ENCODE measurements at places on chromosomes 7 and 10.

DNA sequence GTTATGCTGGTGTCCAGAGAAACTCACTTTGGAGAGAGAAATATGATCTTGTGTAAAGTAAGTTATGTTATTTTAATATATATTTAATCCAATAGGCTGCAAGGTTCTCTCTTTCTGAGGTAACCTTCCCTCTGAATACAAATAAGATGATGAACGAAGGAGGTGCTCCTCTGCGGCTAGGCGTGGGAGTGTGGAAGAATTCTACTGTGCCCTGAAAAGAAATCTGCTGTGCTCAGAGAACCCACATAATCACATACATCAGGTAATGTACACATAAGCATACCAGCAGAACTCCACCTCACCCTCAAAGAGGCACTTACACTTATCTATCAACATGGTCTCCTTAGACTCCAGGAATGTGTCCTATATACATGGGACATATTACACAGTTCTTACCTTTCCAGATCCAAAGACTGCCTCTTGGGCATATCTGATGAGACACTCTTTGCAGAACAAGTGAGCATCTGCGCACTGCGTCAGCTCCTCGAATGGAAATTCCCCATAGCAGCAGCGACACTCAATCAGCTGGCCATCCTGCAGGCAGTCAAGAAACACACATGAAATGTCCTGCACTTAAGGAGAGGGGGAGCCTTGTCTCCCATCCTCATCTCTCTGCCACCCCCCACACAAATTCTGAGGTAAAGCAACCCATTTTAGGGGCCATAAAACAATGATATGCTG, 66.7 kb downstream of the RNF216 start:
- H3K4me3 ChIP-seq, result no peak overlapping the region
- no peak overlapping the region for H3K27ac ChIP-seq
- H3K27me3 ChIP-seq, result no peaks in the 10 kb centered on the region
- H3K4me1 ChIP-seq, result peaks cover 2% of the 10 kb centered on the region

GRCh38 chr10:77478247-77478961, 159.2 kb downstream of the KCNMA1 start:
- no peaks in the 10 kb centered on the region for H3K27me3 ChIP-seq
- H3K36me3 ChIP-seq, result no peaks in the 10 kb centered on the region
- H3K27ac ChIP-seq, result no peak overlapping the region
- DNase-seq, result peak; percentile 16
- no peaks in the 10 kb centered on the region for H3K4me1 ChIP-seq

DNA sequence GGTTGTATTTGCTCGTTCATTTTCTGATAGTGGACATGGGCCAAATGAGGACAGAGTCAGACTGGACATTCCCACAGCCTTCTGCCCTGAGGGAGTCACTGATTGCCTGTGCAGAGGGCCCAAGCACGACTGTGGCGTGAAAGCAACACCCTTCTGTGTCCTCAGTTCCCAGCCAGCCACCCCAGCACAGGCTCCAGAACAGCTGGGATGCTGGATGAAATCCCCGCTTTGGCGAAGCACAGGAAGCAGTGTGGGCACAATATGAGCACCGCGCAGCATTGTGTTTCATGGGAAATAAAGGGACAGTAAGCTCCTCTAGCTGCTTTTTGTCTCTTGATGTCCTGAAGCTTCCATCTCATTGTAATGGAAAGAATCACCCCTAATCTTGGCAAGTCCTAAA, 20.5 kb downstream of the TRIL start:
- H3K27ac ChIP-seq, result no peak overlapping the region
- no peaks in the 10 kb centered on the region for H3K36me3 ChIP-seq
- no peak for DNase-seq
- H3K27me3 ChIP-seq, result no peaks in the 10 kb centered on the region
- H3K4me1 ChIP-seq, result peaks cover 12% of the 10 kb centered on the region
- no peak overlapping the region for H3K4me3 ChIP-seq

- H3K27me3 ChIP-seq, result no peaks in the 10 kb centered on the region
- H3K27ac ChIP-seq, result no peak overlapping the region
- H3K4me3 ChIP-seq, result no peak overlapping the region
Observed at GRCh38 chr10:131874991-131875451, 25.8 kb upstream of the PPP2R2D start.

DNA sequence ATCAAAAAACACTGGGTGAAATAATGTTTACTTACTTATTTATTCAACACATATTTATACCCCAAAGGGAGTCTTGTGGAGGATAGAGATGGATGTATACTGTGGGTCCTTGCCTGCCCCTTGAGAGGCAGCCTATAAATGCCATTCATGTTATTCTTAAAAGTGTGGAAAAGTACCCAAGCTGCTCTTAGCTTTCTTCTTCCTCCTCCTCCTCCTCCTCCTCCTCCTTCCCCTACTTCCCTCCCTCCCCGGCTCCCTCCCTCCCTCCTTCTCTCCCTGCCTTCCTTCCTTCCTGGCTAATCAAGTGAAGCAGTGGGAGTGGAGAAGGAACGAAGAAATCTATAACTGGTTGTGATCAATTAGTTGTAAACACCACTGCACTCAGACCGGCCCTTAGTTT, 21.2 kb upstream of the IGF2BP3 start:
- no peaks in the 10 kb centered on the region for H3K4me1 ChIP-seq
- H3K27me3 ChIP-seq, result no peaks in the 10 kb centered on the region
- no peaks in the 10 kb centered on the region for H3K36me3 ChIP-seq
- no peak overlapping the region for H3K4me3 ChIP-seq
- DNase-seq, result no peak

DNA sequence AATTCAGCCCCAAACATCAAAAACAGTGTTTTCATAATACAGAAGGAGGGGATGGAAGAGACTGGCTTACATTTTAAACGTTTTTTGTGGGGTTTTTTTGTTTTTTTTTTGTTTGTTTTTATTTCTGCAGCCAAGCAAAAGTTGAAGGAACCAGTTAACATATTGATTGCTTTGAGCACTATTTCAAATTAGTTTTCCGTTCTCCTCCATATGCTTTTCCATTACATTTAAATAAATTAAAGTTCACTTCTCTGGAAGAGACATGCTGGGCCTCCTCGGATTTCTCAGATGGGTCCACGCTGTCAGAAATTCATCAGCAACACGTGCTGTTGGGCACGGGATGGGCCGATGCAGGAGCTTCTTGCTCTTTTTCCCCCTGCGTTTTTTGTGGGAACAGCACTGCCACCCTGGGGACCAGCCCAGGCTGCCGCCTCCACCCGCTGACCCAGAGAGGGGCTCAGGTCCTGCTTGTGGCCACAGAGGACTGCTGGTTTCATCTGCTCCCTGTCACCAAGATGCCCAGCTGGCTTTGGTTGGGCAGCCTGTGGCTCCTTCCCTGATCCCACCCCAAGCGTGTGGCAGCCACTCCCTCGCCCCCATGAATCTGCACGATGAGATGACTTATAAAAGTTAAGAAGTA, 67.7 kb upstream of the CHST15 start:
- H3K27me3 ChIP-seq, result no peaks in the 10 kb centered on the region
- H3K27ac ChIP-seq, result no peak overlapping the region
- no peak for DNase-seq
- no peaks in the 10 kb centered on the region for H3K4me1 ChIP-seq
- no peaks in the 10 kb centered on the region for H3K36me3 ChIP-seq

DNA sequence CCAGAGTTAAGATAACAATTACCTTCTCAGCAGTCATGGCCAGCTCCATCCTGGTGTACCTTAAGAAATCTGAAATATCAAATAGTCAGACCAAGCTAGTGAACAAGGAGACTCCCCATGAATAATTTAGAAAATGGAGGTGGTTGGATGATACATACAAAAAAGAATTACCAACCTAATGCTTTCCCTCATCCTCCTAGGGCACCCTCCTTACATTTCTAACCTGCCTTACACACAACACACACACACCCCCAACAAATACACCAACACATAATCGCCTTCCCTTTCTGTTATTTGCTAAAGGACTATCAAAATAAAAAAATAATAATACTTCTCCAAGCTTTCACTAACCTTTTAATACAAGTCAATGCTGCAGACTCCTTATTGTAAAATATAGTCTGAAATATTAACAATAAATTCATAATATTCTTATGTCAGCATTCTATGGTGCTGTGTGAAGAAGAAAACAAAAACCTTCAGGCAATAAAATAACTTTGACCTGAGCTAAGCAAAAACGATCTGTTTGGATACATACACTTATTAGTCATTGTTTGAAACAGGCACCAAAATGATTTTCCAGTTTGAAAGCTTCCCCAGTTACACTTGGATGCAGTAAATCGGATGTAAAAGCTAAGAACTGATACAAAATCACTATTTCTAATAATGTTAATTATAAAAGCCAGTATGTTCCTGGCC, 3.4 kb downstream of the TWIST1 start:
- no peak overlapping the region for H3K4me3 ChIP-seq
- no peak for DNase-seq
- peaks cover 40% of the 10 kb centered on the region for H3K27me3 ChIP-seq
- H3K27ac ChIP-seq, result no peak overlapping the region
- H3K36me3 ChIP-seq, result no peaks in the 10 kb centered on the region

DNA sequence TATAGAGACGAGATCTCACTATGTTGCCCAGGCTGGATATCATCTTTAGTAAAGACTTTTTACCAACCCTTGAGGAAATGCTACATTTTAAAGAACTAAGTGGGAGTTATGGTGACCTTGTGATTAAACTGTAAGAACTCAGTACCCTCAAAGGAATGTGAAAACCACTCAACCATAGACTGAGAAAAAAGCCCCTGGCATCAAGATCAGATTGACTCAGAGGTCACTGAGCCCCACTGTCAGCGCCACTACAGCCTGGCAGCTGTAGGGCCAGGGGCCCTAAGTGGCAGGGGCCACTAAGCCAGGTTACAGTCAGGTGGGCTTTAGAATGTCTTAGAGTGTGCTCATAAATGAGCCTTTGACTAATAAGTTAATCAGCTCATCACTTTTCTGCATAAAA, 55.9 kb downstream of the APBB1IP start:
- H3K27me3 ChIP-seq, result no peaks in the 10 kb centered on the region
- H3K36me3 ChIP-seq, result no peaks in the 10 kb centered on the region
- DNase-seq, result no peak
- no peak overlapping the region for H3K27ac ChIP-seq
- no peaks in the 10 kb centered on the region for H3K4me1 ChIP-seq

- peak; percentile 95 for DNase-seq
- peak overlapping the region; percentile 93 for H3K27ac ChIP-seq
- H3K4me3 ChIP-seq, result no peak overlapping the region
Observed at GRCh38 chr7:74094224-74095101, 10.9 kb downstream of the LIMK1 start.

DNA sequence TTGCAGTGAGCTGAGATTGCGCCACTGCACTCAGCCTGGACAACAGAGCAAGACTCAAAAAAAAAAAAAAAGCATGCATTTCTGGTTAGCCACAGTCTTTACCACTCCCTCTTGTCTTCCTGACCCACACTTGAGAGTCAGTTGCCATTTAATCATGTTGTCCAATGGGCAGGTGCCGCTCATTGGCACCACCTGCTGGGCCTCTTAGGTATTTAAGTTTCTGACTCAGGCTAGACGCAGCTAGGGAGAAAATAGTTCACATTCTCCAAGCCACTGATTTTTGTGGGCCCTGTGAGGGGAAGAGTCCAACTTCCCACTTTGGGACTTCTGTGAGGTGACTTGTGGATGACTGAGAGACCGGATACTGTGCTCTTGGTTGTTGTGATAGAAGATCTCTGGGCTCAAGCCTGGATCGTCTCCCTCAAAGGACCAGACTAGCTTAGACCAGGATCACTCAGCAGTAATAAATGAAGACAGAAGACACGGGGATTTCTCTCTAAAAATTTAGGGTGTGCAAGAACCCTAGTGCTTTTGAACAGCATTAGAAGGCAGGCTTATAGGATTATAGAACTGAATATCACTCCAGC, 26.8 kb upstream of the SORCS3 start:
- no peaks in the 10 kb centered on the region for H3K36me3 ChIP-seq
- no peaks in the 10 kb centered on the region for H3K27me3 ChIP-seq
- no peaks in the 10 kb centered on the region for H3K4me1 ChIP-seq
- peak; percentile 59 for DNase-seq
- no peak overlapping the region for H3K4me3 ChIP-seq

DNA sequence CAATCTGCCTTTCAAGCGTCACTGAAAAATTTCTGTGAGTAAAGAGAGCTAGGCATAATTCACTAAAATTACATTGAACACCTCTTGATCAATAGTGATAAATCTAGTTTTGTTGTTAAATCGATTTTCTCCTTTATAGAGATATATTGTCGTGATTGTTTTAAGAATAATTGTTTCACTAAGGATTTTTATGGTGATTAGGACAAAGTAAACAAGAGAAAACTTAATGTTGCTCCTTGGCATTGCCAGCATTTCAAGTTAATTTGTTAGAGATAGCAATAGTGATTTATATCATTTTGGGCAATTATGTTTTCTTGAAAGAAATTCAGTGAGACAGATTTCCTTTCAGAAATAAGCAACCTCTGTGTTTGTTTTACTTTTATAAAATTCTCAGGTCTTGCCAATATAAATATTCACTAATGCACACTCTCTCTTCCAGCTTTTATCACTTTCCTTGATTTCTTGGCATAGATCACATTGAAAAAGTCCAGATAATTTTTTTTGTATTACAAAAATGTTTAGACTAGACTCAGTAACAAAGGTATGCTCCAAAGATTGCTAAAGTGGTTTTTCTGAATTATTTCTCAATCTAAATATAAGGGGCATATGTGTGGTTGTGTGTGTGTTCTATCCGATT, 538.7 kb downstream of the TFEC start:
- H3K36me3 ChIP-seq, result no peaks in the 10 kb centered on the region
- no peak overlapping the region for H3K4me3 ChIP-seq
- no peak for DNase-seq
- no peaks in the 10 kb centered on the region for H3K27me3 ChIP-seq
- H3K27ac ChIP-seq, result no peak overlapping the region

GRCh38 chr10:24552346-24553016, 171.2 kb downstream of the ARHGAP21 start:
- H3K4me1 ChIP-seq, result no peaks in the 10 kb centered on the region
- peak; percentile 96 for DNase-seq
- no peaks in the 10 kb centered on the region for H3K27me3 ChIP-seq
- no peak overlapping the region for H3K4me3 ChIP-seq

- H3K4me3 ChIP-seq, result no peak overlapping the region
- no peaks in the 10 kb centered on the region for H3K36me3 ChIP-seq
- DNase-seq, result no peak
Observed at GRCh38 chr7:134946260-134946659, 40.0 kb upstream of the AGBL3 start.

- peaks cover 7% of the 10 kb centered on the region for H3K36me3 ChIP-seq
- H3K27me3 ChIP-seq, result no peaks in the 10 kb centered on the region
- DNase-seq, result peak; percentile 68
- H3K4me1 ChIP-seq, result no peaks in the 10 kb centered on the region
- no peak overlapping the region for H3K4me3 ChIP-seq
Observed at GRCh38 chr7:76338298-76339084, 20.3 kb downstream of the YWHAG start.

- no peak overlapping the region for H3K27ac ChIP-seq
- DNase-seq, result no peak
- H3K36me3 ChIP-seq, result no peaks in the 10 kb centered on the region
Observed at GRCh38 chr10:634256-634655, 55.2 kb downstream of the DIP2C start.

DNA sequence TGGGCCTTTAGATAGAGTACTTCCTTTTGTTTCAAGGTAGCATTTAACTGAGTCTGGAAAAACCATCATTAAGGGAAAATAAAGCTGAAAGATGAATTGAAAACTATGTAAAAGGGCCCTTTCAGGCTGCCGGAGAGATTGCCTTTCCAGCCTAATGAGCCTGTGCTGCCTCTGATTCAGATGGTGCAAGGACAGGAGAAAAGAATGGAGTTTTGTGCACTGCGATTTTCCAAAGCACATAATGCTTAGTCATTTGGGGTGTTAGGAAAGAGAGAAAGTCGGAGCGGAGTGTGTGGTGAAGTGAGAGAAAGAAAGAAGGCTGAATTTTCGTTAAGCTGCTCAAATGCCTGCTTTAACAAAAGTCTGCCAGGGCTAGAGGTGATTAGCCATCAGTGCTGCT, 259.7 kb downstream of the PAXIP1 start:
- DNase-seq, result no peak
- no peaks in the 10 kb centered on the region for H3K36me3 ChIP-seq
- no peak overlapping the region for H3K27ac ChIP-seq
- peaks cover 3% of the 10 kb centered on the region for H3K4me1 ChIP-seq
- H3K4me3 ChIP-seq, result no peak overlapping the region

Data from mesendoderm (in vitro differentiated cells).